ENCODE measurements at places on chromosomes 5 and 9. TPM values are rescaled to one million over a fixed set of nuclear protein-coding genes. Genes with fewer than 3 reads are reported as not detected.

The IL3 gene
- polyA plus RNA-seq, result not detected

The DBH gene
- not detected for polyA plus RNA-seq

The NR5A1 gene
- 2.4 TPM for polyA plus RNA-seq

The PLPPR1 gene
- polyA plus RNA-seq, result 135 TPM

The MAP3K1 gene
- polyA plus RNA-seq, result 22.8 TPM

The CCDC171 gene
- 9.1 TPM for polyA plus RNA-seq

The SPINK6 gene
- polyA plus RNA-seq, result not detected

The FBXL17 gene
- 19.6 TPM for polyA plus RNA-seq

The PTGDS gene
- polyA plus RNA-seq, result 2.0 TPM

The FBP2 gene
- not detected for polyA plus RNA-seq

The FAM81B gene
- polyA plus RNA-seq, result not detected

The LCN6 gene
- not detected for polyA plus RNA-seq

The PPP2R2B gene
- polyA plus RNA-seq, result 250 TPM

The FGF18 gene
- polyA plus RNA-seq, result 1.2 TPM

The ORM2 gene
- polyA plus RNA-seq, result not detected

The CDC20B gene
- 0.28 TPM for polyA plus RNA-seq
